Activated T-cell treated with anti-CD3 and anti-CD28 coated beads for 1 hour (primary cell): ENCODE measurements at places on chromosomes 1 and 21.

DNA sequence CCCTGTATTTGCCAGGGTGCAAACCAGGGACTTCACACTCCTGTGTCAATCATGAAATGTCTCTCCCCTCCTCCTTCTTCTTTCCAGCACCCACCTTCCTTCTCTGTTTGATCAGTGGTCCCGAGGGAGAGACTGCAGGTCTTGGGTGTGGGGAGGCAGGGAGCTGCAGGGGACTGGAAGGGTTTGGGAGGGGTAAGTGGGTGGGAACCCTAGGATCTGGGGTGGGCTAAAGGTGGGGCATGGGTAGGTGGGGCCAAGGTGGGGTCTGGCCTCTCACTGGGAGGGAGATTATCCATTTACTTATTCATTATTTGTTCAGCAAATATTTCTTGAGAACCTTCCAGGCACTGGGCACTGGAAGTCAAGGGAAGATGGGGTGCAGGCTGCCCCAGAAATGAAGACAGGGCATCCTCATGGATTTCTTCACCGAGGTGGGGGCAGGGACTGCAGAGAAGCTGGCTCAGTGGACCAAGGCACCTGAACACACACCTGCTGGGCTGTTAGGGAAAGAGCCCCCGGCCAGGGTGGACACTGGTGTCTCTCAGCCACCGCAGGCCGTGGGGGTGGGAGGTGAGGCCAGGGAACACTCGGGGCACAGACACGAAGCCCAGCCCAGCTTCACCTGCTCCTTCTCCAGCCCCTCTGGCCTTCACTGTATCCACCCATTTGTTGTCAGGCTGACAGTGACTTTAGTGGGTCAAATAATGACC, 193.9 kb upstream of the C1orf174 start:
- no peak for DNase-seq

GRCh38 chr1:216953495-216953894, 230.3 kb upstream of the ESRRG start:
- no peak for DNase-seq

GRCh38 chr1:40161888-40162397, 756 bp downstream of the RLF start:
- peak; percentile 10 for DNase-seq

DNA sequence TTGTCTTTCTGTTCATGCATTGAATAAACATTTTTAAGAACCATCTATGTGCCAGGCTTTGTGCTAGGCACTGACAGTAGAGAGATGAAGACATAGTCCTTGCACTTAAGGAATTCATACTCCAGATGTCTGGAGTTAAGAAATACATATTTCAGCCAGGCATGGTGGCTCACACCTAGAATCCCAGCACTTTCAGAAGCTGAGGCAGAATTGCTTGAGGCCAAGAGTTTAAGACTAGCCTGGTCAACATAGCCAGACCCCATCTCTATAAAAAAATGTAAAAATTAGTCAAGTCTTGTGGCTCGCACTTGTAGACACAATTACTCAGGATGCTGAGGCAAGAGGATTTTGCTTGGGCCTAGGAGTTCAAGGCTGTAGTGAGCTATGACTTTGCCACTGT, 18.6 kb upstream of the YTHDF2 start:
- no peak for DNase-seq

DNA sequence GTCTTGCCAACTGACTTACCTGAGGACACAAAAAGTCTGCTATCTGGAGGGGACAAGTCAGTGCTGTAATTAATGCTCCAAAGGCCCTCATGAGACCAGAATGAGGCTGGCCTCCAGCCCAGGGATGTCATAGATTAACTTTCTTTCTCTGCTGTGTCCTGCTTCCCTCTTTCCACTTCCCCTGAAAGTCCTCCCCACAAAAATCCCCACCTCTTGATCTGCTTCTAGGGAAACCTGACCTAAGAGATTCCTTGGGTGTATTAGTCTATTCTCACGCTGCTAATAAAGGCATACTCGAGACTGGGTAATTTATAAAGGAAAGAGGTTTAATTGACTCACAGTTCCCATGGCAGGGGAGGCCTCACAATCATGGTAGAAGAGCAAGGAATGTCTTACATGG, 39.2 kb downstream of the RUNX3 start:
- DNase-seq = no peak

GRCh38 chr21:44350773-44351481, 2.5 kb upstream of the TRPM2 start:
- no peak for DNase-seq

DNA sequence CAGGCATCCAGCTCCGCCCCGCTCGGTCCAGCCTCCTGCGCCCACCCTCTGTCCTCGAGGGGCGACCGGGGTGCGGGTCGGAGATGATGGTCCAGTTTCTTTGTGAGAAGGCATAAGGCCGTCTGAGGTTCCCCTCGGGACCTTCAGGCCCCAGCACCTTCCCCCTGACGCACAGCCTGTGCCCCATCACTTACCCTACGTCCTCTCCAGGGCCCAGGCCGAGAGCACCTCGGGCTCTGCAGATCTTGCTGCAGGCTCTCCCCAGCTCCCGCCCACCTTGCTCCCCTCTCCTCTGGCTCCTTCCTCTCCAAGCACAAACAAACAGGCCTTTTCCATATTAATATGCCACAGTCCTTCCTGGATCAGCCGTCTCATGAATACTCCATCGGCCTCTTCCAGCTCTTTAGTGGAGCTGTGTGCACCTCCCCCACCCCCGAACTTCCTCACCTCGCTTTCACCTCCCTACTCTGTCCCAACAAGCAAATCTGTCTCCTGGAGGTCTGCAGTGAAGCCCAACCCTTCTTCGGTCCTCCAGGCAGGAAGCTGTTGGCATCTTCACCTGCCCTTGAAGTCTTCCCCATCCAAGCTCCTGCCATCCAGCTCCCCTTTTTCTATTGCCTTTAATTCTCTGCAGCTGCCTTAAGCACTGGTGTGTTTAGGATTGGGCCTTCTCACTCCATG, 448 bp upstream of the COL9A2 start:
- no peak for DNase-seq

GRCh38 chr1:22975694-22976093, 3.0 kb upstream of the LACTBL1 start:
- DNase-seq = no peak

DNA sequence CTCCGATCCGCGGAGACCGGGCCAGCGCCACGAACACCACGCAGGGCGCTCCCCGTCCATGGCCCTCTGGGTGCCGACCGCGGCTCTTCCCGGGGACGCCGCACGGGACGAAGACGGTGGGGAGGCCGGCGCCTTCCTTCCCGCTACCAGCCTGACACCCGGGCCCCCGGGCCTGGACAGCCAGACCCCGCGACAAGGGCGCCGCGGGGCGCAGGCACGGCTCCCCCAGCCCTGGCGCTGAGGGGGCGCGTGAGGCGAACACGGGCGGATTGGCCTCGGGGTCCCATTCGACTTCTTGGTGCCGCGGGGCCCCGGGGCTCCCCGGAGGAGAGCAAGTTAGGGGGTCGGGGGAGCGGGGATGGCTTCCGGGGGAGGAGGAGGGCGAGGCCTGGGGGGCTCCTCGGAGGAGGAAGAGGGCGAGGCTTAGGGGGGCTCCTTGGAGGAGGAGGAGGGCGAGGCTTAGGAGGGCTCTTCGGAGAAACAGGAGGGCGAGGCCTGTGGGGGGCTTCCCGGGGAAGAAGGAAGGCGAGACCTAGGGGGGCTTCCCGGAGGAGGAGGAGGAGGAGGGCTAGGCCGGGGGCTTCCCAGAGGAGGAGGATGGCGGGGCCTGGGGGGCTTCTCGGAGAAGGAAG, 537 bp upstream of the KLHL17 start:
- DNase-seq = no peak
